ENCODE measurements at places on chromosomes 6 and 20.

GRCh38 chr6:53044071-53044470 is 21.1 kb upstream of the FBXO9 start:
- DNase-seq, result no peak

GRCh38 chr20:46349035-46349741 is 40.9 kb upstream of the CDH22 start:
- peak; percentile 37 for DNase-seq

DNA sequence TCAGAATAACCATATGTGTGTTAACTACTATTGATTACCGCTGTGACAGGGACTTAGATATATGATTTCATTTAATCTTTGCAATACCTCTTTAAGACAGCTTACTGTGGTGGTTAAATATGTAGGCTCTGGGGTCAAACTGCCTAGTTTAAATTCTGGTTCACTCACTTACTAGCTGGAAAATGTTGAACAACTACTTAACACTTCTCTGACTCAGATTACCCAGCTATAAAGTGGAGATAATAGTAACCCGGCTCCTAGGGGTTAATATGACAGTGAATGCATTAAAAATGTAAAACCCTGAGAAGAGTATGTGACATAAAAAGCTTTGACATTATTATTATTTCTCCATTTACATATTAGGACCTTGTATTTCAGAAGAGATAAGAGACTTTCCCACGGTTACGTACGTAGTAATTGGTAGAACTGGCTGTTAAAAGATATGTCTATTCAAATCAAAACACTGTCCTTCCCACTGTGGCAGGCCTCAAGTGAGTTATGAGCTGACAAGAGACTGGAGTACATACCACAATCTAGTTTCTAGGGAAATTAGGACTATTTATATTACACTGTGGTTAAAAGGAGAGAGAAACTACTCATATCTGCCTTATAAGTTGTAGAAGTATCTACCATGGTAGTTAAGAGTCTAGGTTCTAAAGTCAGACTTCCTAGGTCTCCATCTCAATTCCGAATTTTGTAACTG is 4.4 kb upstream of the PLCB1 start:
- peak; percentile 62 for DNase-seq

DNA sequence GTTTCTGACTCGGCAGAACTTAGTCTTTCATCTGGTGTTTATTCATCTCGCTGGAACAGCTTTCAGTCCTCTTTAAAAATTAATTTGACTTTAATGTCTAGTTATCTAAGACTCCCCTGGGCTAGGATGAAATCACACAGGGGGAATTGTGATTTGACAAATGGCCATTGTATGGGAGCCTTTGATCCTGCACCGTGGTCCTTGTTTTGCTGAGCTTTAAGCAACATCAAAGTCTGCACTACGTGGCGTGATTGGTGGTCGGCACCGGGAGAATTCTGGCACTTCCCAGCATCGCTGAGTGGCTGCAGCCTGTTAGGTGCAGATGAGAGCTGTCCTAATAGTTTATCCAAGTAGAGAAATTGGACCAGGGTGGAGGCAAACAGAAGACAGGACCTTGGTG is 146.9 kb downstream of the TBC1D7 start:
- DNase-seq, result no peak

DNA sequence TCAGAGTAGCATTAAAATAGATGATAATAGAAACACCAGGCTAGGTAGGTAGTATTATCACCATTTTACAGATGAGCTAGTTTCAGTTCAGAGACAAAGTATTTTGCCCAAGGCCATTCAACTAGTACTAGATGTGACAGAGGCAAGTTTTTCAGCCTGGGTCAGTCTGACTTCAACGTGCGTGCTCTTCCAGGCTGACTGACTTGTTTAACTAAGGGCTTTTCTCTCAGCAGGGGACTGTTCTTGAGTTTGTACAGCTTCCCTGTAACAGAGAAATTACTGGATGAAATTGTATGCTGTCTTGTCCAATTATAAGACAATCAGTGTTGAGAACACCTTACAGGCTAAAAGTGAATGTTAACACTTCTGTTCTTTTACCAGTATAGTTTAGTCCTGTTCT is 333.5 kb upstream of the MAN1A1 start:
- no peak for DNase-seq

DNA sequence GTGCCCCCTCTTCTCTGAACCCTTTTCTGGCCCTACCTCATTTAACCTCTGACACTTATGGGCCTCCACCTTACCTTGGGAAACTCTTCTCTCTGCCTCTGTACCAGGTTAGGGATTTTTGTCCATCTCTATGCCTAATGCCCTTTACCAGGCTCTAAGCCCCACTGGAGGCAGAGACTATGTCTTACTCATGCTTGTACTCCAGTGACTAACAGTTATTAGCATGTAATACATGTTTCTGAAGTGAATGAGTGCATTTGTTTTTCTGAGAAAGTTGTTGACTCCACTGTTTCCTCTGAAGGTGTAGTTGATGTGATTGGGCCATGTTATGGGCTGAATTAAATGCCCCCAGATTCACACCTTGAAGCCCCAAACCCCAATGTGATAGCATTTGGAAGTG is 234.3 kb downstream of the PACRG start:
- DNase-seq, result no peak

DNA sequence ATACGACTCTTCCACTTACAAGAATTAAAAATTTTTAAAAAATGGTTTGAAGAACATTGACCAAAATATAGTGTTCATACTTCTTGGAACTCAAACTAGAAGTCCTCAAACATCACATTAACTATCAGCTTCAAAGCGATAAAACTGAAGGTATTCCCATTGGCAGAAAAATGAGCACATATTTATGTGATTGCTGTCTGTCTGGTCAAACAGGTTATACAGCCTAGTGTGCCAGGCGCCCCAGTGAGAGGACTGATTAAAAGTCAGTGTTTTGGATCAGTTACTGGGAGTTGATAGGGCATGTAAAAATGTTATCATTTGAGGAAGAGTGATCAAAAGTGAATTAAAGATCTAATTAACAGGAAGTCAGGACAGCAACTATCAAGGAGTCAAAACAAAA is 738.8 kb downstream of the HDGFL1 start:
- no peak for DNase-seq

DNA sequence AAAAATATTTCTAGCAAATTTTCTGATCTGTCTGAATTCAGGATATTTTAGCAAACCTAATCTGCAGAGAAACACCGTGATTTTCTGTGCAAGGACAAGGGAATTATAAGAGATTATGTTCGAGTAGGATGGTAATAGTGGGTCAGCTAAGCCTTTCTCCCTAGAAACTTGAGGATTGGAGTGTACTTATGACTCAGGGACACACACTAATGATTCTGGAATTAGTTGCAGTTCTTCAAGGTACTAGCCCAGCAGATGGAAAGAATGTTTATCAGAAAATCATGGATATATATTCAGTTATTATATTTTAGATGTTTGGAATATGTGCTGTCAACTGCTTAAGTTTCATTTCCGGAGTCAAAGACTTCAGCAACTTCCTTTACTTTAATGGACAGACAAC is 177.1 kb upstream of the MAP3K7 start:
- DNase-seq, result no peak

DNA sequence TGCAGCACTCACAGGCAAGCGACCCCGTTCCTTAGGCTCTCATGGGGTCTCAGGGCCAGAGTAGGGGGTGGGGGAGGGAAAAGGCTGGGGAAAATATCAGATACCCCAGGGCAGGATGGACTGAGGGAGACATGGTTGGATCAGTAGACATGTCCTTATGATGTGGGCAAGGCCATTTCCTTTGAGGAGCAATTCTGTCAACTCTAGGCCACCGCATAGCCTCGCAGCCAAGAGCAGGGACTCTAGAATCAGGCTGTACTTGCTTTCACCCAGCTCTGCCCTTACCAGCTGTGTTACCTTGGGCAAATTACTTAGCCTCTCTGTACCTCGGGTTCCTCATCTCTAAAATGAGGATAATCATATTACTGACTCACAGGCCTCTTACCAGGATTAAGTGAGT is 2.2 kb upstream of the MAPK13 start:
- DNase-seq, result no peak

- peak; percentile 81 for DNase-seq
Observed at GRCh38 chr20:32839227-32839981, 19.3 kb upstream of the EFCAB8 start.

DNA sequence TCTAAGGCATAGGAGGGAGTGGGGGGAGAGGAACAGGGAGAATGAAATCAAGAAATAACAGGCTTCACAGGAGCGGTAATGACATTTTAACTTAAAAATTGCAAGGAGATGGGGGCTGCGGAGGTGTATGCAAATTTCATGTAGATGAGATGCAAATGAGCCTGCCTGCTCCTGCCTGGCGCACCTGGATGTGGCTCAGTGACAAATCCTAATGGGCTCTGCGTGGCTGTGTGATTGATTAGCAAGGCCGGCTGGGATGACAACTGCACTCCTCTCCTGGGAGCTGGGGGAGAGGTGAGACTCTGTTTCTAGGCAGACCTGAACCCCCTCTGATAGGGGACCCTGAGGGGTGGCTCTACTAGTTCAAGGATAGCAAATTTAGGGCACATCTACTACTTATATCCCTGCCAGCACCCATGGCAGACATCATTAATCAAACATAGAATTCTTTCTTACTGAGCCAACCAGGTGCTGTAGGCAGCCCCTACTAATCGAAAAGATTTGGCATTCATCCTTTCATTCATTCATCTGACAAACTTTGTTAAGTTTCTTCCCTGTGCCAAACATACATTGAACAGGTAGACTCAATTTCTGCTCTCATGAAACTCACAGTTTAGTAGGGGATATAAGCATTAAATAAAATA is 38.4 kb upstream of the TGM2 start:
- DNase-seq, result no peak

DNA sequence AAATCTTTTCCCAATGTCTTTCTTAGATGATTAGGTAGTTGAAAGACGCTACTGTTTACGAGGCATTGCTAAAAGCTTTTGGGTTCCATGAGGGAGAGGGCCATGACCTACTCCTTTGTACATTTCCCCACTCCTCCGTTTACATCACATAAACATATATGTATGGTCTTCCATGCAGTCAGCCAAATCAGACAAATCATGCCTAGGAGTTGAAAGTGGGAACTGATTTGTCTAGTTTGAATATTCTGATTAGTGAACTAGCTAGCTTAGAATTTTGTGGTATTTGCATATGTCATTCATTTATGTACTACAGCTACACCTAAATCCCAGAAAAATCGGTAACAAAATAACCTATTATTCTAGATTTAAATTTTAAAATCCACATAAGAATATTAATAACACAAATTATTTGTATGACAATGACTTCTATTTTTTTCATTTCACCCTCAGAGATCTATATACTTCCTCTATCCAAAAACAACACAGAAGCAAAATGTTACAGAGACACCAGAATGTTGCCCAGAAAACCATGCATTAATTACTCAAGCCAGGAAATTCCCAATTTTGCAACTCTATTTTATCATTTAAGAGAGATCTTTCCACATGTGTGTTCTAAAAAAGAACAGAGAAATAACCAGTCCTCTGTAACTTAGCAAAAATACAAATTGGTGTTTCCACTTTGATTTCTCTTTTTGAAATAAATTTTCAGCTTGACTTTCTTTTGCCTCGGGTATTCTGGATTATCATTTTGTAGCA is 231.9 kb downstream of the LAMA2 start:
- DNase-seq, result no peak

DNA sequence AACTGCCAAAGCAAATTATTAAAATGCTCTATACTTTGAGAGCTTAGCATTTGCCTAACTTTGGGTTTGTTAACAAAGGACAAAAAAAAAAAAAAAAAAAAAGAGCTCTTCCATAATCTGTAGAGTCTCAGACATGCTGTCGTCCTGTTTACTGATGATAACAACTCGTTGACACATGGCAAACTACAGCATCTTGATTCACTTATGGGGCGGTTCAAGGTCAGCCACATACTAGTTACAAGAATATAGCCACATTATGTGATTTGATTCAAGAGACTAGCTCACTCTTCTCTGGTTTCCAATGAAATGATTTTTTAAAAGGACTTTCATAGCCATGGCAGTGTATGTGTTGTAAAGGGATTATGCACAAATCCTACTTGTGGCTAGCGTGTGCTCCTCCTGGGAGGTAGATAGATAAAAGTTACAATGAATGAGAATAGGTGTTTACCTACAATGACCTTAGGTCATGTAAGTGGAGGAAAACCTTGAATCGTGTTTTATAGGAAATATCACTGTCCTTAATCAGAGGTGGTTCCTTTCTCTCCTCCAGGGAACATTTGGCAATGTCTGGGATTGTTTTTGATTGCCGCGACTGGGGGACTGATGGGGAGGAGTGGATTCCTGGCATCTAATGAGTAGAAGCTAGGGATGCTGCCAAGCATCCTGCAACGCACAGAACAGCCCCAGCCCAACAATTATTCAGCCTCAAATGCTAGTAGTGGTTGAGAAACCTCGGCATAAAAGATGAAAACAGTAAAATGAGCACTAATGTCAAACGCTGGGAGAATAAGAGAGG is 969.2 kb upstream of the SLC35B3 start:
- no peak for DNase-seq

Data from activated CD4-positive, alpha-beta T cell treated with anti-CD3 and anti-CD28 coated beads, Interleukin-2, Interleukin-4, amounts not matched to agents 100 ng/mL and 50 ng/mL, durations not matched to agents 16 hours and 8 hours (primary cell).